ENCODE measurements at places on chromosomes 12 and 14.
A peak's percentile ranks its signal among the peaks of the same experiment; 100 is the strongest.

- no peak for DNase-seq
These were observed 4.4 kb downstream of the CACNA1C start for GRCh38 chr12:2057041-2057794.

DNA sequence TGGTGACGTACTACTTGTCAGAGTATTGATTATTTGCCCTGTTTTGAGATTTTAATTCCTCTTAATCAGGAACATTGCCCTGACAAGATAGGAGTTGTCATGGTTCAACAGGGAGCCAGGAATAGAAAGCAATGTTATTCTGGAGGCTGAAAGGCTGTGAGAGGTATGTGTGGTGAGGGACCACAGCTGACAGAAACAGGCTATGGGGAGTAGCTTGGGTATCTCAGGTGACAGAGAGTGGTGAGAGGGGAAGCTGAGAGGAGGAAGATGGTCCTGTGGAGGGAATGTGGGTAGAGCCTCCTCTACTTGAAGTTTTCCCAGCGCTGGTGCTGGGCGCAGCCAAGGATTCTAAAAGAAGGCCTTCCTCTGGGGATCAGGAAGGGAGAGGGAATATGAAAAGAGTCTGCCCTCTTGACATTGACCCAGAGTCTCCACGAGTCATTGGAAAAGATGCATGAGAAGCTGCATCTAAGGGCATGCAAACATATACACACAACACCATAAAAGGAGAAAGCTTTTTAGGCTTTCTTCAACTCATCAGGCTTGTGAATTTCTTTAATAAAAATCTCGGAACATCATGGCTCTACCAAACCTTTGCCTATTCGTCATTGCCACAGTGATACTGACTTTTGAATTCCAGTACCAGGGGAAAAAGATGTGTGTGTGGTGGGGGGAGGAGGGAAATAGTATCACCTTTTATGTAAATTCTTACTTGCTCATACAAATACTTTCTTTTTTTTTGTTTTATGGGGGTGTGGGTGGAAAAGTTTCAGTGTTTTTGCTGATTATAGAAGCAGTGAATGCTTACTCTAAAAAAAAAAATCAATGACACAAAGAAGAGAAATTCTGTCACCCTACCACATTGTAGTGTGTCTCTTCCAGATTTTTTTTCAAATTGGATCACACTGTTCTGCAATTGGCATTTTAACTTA lies 39.9 kb upstream of the DHRS7 start:
- DNase-seq, result no peak

- no peak for DNase-seq
These were observed 74.6 kb downstream of the ZFP36L1 start for GRCh38 chr14:68718023-68718990.

DNA sequence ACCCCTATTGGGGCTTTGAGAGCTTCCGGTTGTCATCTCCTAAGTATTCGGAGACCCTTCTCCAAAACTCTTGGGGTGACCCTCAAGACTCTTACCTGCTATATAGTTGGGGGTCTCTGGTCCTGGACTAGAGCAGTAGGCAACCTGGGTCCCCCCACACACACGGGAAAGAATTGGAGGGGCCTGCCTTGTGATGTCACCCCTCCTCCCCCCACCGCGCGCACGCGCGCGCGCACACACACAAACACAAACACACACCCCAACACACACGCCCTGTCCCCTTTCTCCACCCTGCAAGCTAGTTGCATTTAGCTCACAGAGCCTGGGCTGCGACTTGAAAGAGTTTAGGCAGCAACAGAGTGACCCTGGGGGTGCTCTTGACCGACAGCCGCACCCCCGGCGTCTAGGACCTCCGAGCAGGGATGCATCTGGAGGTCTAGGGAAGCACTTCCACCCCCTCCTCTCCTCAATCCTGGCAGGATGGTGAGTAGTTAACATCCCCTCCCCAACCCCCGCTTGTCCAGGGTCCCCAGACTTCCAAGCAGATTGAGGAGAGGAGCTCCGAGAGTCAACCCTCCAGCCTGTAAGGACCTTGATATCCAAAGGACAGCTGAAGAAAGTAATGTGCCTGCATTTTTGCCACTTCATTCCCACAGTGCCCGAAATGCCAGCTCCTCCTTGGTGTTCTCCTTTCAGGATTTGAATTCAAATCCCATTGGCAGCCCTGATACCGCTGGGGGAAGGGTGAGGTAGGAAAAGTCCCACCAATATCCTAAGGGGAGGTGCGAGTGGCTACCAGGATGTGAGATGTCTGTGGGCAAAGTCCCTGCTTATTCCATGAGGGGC lies 1.4 kb upstream of the DNAJC14 start:
- DNase-seq, result no peak

DNA sequence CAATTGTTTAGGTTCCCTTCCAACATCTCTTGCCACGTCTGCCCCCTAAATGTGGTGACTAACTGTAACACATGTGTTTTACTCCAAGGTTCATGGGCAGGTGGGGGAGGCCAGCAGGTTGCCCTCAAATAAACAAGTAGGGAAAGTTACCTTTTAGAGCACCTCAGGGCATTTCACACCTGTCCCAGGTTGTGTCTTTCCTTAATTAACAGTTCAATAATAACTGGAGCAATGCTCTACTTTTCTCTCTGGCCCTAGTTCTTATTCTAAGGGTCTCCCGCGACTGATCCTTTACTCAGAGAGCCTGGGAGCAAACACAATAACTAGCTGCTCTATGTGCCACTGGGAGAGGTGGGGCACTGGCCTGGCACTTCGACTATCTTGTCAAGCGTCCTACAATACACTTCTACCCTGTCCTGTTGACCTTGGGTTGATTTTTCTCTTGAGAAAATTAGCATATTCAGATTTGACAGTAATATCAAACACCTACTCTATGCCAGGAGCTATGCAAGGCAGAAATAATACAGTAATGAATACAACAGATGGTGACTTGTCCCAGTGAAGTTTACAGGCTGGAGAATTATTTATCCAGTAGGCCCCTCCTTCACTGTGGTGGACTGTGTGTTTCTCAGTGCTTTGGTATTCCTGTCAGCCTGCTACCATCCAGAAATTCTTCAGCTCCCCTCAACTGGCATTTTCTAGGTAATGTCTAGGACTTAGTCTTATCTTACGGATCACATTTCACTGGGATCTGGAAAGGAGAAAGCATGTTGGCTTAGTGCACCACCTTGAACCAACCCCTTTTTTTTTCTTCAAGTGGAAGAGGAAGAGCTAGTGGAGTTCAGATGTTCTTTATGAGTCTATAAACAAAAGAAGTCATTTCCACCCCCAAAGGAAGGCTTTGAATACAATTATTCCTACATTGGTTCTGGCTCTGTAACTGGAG lies 202.6 kb downstream of the CRADD start:
- no peak for DNase-seq

DNA sequence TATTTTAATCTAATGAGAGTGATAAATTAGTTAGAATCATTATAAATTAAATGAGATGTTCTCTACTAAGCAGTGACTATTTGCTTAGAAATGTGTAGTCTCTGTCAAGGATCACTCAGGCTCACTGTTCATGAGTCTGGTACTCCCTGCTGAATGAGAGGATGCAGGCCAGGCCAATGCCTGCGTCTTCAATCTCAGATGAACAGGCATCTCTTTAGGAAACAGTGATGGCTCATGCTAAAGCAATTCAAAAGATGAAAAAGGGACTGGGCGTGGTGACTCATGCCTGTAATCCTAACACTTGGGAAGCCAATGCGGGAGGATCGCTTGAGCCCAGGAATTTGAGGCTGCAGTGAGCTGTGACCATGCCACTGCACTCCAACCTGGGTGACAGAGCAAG lies 106.8 kb downstream of the ZFC3H1 start:
- DNase-seq, result no peak

GRCh38 chr12:104303538-104304151 lies at the start of gene EID3:
Gene EID3 (plus strand): TSS chr12:104303739. CDS start chr12:104303935, 196 bp downstream.
- peak; percentile 79 for DNase-seq

GRCh38 chr14:94364037-94364436 lies 24.4 kb downstream of the SERPINA1 start:
- no peak for DNase-seq

DNA sequence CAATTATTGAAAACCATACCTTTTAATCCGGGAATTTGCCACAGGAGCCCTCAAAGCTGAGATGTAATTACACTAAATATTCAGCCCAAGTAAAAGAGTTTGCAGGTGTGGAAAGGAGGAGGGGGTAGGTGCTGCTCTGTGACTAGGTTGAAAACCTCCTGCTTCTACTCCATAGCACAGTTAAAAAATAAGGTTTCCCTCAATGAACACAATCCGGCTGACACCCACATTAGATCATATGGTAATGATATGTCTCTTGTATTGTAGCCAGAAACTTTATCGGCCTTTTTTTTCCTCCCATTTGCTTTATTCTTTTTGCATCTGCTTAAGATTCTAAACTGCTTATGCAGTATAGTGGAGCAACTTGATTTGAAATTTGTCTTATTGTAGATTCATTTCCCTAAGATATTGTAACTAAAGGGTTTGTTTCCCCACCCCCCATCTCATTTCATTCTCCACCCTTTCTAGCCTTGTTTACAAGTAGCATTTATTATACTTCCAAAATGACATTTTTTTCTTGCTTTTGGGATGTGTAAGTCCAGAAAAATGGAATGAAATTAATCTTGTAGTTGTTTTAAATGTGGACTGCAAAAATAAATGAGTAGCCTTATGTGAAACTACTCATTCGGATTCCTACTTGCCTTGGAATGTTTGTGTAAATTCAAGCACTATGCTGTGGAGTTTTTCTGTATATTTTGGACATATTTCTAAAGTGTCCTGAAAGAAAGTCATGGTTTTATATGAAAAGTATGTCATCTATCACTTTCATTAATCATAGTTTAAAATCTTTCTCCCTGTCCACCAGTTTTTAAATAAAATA lies at the start of gene DCN:
TSS of gene DCN (minus strand) at position 182 of the 820 bp plus-strand sequence. CDS start 4,265 bp downstream, outside the sequence.
- no peak for DNase-seq

- no peak for DNase-seq
These were observed 104.0 kb downstream of the CALM1 start for GRCh38 chr14:90500665-90501370.

GRCh38 chr12:91851741-91852477 lies 293.7 kb downstream of the BTG1 start:
- no peak for DNase-seq

GRCh38 chr14:36452860-36453259 lies 67.2 kb downstream of the NKX2-1 start:
- no peak for DNase-seq

- DNase-seq, result no peak
These were observed 99.4 kb upstream of the FRMD6 start for GRCh38 chr14:51552275-51552674.

DNA sequence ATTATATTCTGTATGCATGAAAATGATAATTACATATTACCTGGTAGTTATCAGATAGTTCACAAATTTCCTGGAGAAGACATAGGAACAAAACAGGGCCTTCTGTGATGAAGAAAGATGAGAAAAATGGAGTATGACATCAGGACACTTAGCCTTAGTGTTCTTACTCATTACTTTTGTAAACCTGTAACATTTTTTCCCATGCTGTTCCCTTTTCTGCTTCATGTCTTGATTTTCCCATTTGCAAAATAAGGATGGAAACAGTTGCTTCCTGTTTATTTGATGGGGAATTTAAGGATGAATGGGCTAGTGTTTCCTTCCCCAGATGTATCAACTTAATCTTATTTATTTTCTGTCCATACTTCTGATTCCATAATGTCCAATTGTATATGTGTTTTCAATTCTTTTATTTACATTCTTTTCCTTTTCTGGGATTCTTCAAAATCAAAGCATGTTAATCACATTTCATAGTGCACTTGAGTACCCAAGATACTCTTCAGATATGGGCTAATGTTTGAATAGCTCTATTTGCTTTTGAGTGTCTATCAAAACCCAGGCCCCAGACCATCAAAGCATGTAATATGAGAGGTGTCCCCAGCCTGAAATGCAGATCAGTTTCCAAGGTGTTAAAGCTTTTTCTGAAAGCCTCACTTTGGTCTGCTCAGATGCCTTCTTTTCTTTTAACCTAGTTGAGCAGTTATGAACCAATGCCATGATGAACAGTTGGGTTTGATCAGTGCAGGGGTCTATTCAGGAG lies 260.5 kb downstream of the RAD51B start:
- DNase-seq, result no peak

GRCh38 chr12:125412506-125412905 lies 347.3 kb downstream of the AACS start:
- no peak for DNase-seq

- no peak for DNase-seq
These were observed 1.7 kb upstream of the MFAP5 start for GRCh38 chr12:8664228-8664913.

- no peak for DNase-seq
These were observed 190.4 kb downstream of the NUAK1 start for GRCh38 chr12:105948331-105948730.

DNA sequence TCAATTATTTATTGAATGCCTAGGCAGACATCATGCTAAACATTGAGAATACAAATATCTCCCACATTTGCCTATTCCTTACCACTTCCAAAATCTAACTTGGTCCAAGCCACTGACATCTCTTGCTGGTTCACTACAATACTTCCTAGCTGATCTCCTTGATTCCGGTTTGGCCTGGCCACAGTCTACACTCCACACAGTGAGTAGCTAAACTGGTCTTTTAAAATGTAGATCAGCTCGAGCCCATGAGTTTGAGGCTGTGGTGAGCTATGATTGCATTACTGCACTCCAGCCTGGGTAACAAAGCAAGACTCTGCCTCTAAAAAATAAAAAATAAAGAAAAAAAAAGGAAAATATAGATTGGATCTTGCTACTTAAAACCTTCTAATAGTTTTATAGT lies 7.6 kb upstream of the ATP5MC2 start:
- no peak for DNase-seq

DNA sequence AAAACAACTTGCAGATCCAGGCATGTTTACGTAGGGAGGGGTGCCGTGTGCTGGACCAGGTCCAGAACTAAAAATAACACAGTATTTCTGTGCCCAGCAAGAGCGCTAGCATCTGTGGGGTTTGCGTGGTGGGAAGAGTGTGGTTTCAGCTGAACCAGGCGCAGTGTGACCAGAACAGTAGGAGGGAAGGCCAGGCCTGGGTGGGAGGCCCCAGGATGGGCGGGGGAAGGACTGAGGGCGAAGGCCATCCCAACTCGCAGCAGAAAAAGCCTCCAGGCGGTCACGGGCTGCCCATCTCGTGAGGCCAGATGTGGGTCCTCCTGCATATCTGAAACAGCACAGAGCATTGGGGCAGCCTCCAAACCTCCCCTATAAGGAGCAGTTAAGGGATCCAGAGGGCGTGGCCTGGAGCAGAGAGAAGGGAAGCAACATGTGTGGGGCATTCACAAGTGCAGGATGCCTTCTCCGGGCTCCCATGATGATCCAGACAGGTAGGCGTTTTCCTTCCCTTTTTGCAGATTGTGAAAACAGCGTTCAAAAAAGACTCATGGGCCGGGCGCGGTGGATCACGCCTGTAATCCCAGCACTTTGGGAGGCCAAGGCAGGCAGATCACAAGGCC lies 17.8 kb upstream of the CD9 start:
- no peak for DNase-seq

- DNase-seq, result no peak
These were observed 8.0 kb upstream of the MYH7 start for GRCh38 chr14:23443411-23443812.
